ENCODE measurements at places on chromosomes 5 and 9.

GRCh38 chr5:2890011-2890410 lies 138.5 kb upstream of the IRX2 start:
- no peak for DNase-seq

- DNase-seq, result no peak
Measured at GRCh38 chr9:21677834-21678233, 124.6 kb upstream of the MTAP start.

GRCh38 chr9:14238079-14238478 lies 75.9 kb downstream of the NFIB start:
- DNase-seq, result no peak

- no peak for DNase-seq
Measured at GRCh38 chr5:152990217-152990616, 500.3 kb upstream of the GRIA1 start.

DNA sequence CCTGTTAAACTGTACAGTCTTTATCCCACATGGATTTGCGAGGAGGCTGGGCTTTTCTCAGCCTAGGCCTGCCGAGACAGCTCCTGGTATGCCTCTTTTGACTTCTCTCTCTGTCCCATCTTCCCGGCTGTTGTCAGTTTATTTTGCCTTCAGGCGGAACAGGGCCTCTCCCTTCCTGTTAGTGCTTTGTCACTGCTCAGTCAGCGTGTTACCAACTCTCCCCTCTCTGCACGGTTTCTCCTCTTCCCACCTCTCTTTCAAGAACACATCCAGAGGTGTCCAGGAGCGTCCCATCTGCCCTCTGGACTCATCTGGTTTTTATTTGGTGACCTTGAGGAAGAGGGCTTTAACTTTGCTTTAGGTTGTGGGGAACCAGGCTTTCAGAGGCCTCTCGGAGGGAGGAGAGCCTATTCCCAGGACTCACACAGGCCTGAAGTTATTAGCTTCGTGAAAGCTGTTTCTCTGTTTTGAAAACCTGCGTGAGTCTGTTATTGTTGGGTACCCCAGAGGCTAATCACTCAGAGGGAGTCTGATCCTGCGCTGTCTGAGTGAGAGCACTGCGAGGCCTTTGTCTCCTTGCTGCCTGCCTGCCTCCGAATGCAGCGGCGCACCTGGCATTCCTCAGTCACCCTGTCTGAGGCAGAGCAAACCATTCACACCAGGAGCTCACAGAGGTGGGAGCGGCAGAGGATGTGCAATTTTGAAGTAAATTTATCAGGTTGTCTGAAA lies 234.4 kb upstream of the MPDZ start:
- no peak for DNase-seq

- no peak for DNase-seq
Measured at GRCh38 chr5:61894046-61894445, 412.0 kb upstream of the KIF2A start.

- no peak for DNase-seq
Measured at GRCh38 chr5:485113-485945, 38.9 kb downstream of the SLC9A3 start.

DNA sequence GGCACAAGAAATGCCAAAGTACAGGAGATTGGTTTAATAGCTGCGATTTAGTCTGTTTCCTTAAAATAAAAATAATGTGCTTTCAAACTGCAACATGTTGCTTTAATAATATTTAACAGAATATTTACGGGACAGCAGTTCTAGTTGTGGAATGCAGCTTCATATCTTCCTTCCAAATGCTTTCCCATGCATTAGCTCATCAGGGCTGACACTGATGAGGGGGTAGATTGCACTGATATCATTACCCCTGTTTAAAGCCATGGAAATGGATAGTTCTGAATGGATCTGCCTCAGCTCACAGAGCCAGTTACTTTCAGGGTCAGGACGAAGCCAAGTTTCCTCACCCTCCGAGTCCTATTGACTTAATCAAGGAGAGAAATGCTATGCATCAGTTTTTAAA lies 93.2 kb upstream of the OSMR start:
- DNase-seq, result no peak

DNA sequence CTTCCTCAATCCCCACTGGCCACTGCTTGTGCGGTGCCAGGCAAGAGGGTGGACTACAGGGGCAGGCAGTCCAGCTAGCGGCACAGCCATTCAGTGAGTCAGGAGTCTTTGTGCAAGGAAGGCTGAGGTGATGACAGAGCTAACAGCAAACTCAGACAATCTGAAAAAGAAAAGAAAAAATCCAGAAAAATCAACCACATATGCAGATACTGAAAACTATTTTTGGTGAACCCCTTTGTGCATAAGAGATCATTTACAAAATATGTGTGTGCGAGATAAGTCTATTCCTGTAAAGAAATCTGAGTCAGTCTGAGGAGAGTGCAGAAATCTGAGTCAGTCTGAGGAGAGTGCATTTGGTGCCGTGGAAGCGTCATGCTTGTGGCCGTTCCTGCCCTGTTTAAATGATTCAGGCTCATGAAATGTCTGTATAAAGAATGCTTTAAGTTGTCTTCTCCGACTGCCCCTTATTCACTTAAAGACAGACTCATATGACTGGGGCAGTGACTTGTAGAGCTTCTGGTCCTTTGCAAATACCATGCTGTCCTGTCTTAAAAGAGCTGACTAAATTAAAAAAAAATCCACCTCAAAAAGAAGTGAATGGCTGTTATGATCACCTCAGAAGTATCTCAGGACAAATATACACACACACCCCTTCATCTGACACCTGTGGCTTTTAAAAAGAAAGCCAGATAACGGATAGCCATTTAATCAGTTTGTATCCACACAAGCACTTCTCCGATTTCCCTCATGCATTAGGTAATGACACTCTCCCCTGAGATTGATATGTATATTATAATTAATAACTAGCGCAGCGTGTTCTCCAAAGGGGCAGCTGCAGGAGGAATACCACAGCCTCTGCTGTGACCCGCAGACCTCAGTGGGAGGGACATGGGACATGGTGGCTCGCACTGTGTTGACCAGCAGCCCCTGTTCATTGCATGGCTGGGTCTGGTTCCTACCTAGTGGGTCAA lies 47.3 kb downstream of the TRIO start:
- DNase-seq, result no peak

- no peak for DNase-seq
Measured at GRCh38 chr5:2876183-2876582, 124.7 kb upstream of the IRX2 start.

- DNase-seq, result no peak
Measured at GRCh38 chr9:69455311-69455710, 130.3 kb downstream of the ENTREP1 start.

DNA sequence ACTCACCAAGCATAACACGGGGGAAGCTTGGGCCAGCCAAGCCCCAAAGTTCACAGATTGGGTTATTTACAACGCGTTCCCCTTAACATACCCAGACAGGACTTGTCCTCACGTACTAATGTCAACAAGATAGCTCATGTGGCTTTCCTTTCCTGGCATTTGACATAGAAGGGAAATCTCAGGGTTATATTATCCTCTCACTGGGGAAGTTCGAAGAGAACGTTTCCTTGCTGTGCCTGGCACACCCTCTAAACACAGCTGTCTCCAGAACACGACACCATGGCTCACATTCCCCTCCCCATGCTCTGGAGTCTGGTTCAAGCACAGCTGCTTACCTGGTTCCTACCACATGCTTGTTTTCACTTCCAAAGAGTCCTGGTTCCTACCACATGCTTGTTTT lies 46.8 kb upstream of the OTULINL start:
- no peak for DNase-seq

DNA sequence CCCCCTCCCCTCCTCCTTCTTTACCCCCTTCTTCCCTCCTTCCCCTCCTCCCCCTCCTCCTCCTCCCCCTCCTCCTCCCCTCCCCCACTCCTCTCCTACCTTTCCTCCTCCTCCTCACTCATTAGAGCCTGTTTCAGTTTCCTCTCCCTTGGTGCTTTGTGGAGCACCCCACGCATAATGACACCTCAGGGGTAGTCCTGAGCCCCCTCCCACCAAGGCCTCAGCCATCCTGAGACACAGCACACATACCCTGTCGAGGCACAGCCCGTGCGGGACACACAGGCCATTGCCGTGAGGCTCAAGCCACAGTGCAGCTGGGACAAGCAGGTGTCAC lies 35.4 kb downstream of the HK3 start:
- DNase-seq, result no peak

DNA sequence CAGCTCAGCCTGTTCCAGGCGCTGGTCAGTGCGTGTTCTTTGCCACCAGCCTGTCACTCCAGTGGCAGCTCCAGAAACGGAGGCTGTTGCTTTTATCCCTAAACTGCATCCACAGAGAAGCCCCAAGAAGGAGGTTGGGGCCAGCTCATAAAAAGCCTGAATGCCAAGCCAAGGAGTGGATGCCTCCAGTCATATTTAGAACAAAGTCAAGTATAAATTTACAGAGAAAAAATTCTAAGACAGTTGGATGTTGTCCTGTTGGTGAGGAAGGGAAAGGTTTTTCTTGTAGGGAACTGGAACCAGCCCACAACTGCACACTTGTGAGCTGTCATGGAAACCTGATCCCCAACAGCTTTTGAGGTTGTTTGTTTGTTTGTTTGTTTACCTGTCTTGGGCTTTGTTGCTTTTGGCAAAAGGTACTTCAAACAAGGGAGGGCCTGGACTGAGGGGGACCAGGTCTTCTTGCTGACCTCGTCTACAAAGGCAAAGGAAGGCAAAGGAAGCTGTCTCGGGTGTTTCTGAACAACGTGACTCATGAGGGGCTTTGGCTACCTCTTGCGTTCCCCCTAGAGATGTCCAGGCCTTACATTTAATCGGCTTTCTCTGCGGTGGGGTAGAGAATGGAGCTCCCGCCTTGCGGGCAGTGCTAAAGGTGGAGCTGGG lies 36.7 kb downstream of the OLFML2A start:
- DNase-seq, result no peak

DNA sequence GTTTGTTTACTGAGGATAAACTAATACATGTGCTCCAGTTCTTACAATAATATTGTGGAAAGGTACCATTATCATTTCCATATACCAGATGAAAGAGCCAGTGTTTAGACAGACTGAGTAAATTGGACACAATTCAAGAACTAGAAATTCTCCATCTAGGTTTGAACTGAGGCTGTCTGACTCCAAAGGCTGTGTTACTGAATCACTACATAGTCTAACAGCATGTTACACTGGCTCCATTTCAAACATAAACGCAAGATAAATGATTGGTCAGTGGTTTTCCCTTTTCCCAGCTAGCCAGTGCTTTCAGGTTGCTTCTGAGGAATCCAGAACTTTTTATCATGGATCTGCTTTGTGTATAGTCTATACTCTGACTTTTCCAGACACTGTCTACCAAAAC lies 8.1 kb downstream of the SPDL1 start:
- DNase-seq, result no peak

GRCh38 chr9:129381481-129381957 lies 203.5 kb upstream of the IER5L start:
- no peak for DNase-seq

- DNase-seq, result no peak
Measured at GRCh38 chr9:81259896-81260295, 429.5 kb downstream of the TLE1 start.

- no peak for DNase-seq
Measured at GRCh38 chr5:132505641-132506040, 15.1 kb upstream of the IRF1 start.

DNA sequence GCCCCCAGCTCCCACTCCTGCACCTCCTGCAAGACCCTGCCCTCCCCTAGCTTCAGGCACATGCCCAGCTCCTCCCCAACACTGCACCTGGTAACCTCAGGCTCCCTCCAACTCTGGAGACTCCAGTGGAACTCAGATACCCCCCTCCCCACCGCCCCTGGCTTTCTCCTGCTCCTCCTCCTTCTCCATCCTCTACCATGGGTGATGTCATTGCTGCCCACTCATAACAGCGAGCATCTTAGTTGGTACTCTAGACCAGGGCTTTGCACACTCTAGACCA lies 24.7 kb upstream of the CNOT6 start:
- no peak for DNase-seq

- DNase-seq, result no peak
Measured at GRCh38 chr5:3102531-3102930, 351.1 kb upstream of the IRX2 start.

All from T-helper 2 cell (primary cell).